ENCODE measurements at places on chromosomes 12 and 14.

DNA sequence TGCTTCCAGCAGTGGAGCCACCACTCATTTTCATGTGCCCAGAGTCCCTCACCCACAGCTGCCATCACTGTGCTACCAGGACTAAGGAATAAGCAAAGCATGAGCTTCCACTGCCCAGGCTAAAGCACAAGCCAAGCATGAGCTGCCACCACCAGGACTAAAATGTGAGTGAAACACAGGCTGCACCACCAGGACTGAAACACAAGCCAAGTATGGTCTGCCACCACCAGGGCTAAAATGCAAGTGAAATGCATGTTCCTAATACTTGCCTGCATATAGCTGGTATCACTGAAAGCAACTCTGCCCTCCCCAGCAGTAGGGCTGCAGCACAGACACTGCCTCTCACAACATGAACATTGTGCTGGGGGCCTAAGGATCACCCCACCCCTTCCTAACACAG, 30.0 kb downstream of the CEP83 start:
- DNase-seq, result no peak
- peaks cover 50% of the 10 kb centered on the region for H3K36me3 ChIP-seq
- no peak overlapping the region for H3K4me3 ChIP-seq

DNA sequence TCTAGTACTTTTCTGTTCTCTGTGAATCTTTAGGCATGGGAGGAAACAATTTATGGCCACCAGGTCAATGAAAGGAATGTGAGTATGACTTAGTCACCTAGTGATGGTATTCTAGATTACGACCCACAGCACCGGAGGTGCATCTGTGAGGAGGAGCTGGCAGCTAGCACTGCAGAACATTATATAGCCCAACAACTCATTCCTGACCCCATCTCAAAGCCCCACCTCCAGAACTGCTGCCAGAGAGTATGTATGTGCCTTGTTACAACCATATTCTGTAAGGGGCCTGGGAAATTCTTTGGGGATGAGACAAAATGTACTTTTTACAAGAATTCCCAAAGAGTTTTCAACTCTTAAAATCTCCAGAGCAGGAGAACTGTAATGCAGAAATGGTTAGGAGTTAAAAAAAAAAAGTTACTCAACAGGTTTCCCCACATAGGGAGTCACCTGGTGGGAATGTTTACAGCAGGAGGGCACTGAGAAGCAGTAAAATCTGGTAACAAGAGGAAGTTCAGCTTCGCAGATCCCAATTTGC, 34.9 kb upstream of the CERS5 start:
- DNase-seq, result no peak
- peaks cover 11% of the 10 kb centered on the region for H3K36me3 ChIP-seq
- H3K27me3 ChIP-seq, result no peaks in the 10 kb centered on the region
- no peak overlapping the region for H3K4me3 ChIP-seq

DNA sequence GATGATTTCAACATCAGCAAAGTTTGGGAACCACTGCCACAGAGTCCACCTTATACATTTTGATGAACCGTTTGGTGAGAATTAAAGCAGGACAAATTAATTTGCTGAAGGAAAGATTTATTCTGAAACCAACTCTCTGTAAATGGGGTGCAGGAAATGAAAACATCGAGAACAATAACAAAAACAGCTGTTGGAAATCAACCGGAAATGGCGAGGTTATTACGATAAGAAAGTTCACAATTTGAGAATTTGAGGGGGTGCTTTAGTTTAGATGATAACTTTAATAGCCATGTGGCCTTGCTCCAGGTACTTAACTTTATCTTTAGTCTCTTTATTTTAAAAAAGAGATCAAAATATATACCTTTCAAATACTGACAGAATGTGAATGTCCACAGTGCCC, 56.7 kb downstream of the KCNJ8 start:
- no peak overlapping the region for H3K27ac ChIP-seq
- no peaks in the 10 kb centered on the region for H3K4me1 ChIP-seq
- H3K27me3 ChIP-seq, result peaks cover 13% of the 10 kb centered on the region
- H3K36me3 ChIP-seq, result no peaks in the 10 kb centered on the region

DNA sequence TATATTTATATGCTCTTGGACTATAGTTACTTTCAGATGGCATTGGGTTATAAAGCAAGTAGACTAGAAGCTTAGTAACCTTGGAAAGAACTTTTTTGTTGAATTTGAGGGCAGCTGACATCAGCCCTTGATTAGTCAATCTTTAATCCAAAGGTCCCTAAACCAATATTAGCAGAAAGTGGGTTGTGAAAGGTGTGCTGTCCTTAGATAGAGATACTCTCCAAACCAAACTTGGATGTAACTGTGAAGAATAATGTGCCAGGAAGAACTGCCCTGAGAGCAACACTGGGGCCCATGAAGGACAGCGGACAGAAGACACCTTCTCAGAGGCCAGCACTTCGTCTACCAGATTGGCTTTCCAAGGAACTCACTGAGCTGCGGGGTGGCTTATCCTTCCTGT, 10.6 kb downstream of the CD163 start:
- H3K4me3 ChIP-seq, result no peak overlapping the region
- no peak for DNase-seq
- H3K27me3 ChIP-seq, result peaks cover 16% of the 10 kb centered on the region
- no peak overlapping the region for H3K27ac ChIP-seq
- H3K4me1 ChIP-seq, result no peaks in the 10 kb centered on the region

DNA sequence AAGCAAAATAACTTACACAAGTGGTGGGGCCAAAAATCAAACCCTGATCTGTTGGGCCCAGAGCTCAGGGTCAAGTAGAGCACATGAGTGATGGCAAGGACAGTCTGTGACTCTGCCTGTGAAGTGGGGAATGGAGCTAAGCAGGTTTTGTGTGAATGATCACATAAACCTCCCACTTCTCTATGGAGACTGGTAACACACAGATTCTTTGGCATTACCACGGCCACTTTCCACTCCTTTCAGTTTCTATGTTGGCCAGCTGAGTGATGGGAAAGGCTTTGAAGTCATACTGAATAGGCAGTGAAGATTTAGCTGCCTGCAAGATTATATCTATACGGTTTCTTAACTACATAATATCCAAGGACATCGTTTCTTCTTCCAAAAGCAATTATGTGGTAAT, 97.9 kb downstream of the ARMH4 start:
- no peak for DNase-seq
- H3K27ac ChIP-seq, result no peak overlapping the region
- H3K4me1 ChIP-seq, result no peaks in the 10 kb centered on the region
- no peaks in the 10 kb centered on the region for H3K36me3 ChIP-seq
- no peak overlapping the region for H3K4me3 ChIP-seq

All from stimulated activated naive B cell treated with anti-CD40 and anti-IgM and Interleukin-4, amounts not matched to agents 10 μg/mL and 1 μg/mL and 100 μg/mL, for 72 hours (primary cell).